ENCODE measurements at places on chromosomes 2 and 18.

- DNase-seq, result no peak
These were observed 339.0 kb upstream of the ETAA1 start for GRCh38 chr2:67057901-67058703.

DNA sequence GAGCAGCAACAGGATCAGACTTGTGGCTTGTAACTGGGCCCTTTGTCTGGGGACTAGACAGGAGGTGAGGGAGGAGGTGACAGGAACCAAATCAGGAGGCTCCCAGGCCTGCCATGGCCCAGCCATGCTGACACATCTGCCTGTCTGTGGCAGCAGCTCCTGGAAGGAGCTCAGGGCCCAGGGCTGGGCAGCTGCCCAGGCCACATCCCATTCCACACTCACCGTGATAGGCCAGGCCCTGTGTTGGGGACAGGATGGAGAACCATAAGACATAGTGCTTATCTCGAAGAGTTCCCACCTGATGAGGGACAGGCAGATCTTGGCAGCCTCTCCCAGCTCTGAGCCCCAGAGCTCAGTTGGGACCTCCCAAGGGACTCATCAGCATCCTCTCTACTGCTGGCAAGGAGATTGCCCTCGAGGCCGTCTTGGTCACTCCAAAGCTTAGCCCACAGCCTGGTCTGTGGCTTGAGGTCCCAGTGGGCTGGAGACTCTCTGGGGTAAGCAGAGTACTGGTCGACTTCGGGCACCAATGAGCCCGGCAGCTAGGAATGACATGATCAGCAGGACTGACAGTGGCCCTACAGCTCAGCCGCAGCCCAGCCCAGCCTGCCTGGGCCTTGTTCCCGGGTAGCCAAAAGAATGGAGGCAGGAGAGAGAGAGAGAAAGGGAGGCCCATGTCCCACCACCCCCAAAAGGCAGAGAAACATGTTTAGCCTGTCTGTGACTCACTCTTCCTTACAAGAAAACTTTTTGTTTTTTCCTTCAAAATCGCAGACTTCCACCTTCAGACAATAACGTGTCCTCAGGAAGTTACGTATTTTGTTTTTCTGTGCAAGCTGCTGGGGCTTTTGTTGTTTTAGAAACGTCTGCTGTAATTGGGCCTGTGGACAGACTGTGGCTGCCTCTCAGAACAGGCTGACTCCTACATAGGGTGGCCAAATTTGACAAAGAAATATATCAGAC, 82.1 kb downstream of the HS1BP3 start:
- no peak for DNase-seq

DNA sequence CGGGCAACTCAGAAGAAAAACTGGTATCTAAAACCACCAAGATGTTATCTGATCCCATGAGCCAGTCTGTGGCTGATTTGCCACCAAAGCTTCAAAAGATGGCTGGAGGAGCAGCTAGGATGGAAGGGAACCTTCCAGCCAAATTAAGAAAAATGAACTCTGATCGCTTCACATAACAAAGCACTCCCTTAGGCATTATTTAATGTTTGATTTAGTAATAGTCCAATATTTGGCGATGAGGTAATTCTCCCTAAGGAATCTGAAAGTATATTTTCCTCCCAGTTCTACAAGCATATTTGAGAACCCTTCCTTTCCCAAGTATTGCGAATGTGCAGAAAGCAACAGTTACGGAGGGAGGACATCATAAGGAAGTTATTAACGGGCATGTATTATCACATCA, 156.6 kb downstream of the KCNJ3 start:
- no peak for DNase-seq

- no peak for DNase-seq
These were observed 246.3 kb downstream of the SUCLG1 start for GRCh38 chr2:84212611-84213314.

DNA sequence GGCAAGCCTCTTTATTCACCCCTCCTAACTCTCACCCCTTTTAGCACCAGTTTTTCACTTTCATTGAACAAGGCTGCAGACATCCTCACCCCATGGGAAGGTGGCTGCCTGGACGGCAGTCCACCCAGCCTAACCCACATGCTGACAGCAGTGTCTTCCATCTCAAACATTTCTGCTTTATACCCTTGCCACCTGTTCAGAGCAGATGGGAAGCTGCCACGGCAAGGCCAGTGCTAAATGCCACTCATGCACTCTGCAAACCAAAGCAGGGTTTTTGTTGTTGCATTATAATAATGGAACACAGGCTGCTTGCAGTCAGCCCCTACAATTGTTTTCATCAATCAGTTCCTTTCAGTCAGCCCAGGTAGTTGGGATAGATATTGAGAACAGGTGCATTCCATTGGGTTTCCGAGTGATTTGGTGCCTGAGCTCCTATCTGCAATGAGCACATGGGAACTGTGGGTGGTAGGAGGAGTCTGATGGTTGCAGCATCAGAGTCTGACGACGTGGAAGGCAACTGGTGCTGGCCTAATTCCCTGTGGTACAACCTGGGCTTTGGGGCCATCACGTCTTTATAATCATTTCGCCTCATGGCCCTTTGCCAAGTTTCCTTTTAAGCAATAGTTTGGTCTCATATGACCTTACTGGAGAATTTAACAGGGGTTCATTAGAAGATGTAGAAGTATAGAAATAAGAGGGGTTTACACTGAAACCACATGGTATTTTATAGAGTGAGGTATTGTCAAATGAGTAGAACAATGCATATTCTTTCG, 252.5 kb upstream of the SP5 start:
- DNase-seq, result no peak

DNA sequence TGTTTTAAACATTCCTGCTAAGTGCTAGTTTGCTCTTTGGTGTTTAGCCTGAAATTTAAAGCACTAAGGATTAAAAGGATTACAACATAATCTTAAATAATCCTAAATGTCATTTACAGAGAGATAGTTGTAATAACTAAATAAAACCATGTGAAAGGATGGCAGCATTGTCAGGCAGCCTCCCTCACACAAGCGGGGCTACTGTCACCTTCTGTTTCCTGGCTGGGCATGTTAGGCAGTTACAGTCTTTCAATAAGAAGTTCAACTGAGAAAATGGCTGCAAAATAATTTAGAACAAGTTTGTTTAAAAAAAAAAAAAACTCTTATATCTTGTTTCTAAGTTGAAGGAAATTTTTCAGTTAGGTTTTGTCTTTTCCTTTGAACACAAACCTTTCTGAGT, 124.9 kb downstream of the ARHGAP15 start:
- peak; percentile 52 for DNase-seq

GRCh38 chr18:24514439-24514838, 54.0 kb downstream of the HRH4 start:
- DNase-seq, result no peak

DNA sequence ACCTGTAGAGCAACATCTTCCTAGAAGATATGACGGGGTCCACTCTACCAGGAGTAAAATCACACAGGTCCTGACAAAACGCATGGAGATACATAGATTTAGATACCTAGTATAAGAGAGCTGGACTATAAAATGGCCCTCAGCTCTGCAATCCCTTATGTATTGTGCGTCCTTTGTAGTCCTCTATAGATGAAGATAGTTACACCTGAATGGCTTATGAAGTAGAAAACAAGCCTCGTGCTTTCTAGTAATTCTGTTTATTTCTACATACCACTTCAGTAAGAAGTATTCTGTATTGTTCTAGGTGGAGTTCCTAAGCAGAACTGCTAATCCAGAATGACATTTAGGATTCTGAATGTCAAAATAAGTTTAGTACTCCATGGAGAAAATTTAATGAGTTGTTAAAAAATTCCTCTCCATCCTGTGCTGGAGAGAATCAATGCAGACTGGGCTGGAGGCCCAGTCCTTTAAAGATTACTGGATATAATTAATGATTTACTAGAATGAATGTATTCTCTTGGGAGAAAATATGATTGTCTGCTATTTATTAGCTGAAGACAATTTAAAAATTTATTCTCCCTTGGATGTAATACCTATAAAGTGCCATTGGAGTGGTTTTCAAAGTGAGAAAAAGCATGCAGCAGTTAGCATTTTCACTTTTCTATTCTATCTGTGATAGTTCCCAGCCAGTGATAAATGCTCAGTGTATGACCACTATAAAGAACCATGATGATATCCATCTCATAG, 147.3 kb upstream of the UNC80 start:
- DNase-seq, result no peak

- DNase-seq, result no peak
These were observed 22.7 kb upstream of the GULP1 start for GRCh38 chr2:188269004-188269403.

- no peak for DNase-seq
These were observed at the start of gene TTN for GRCh38 chr2:178807227-178808008. TTN (minus strand) TSS chr2:178807423; CDS start chr2:178804642, 2,781 bp downstream.

DNA sequence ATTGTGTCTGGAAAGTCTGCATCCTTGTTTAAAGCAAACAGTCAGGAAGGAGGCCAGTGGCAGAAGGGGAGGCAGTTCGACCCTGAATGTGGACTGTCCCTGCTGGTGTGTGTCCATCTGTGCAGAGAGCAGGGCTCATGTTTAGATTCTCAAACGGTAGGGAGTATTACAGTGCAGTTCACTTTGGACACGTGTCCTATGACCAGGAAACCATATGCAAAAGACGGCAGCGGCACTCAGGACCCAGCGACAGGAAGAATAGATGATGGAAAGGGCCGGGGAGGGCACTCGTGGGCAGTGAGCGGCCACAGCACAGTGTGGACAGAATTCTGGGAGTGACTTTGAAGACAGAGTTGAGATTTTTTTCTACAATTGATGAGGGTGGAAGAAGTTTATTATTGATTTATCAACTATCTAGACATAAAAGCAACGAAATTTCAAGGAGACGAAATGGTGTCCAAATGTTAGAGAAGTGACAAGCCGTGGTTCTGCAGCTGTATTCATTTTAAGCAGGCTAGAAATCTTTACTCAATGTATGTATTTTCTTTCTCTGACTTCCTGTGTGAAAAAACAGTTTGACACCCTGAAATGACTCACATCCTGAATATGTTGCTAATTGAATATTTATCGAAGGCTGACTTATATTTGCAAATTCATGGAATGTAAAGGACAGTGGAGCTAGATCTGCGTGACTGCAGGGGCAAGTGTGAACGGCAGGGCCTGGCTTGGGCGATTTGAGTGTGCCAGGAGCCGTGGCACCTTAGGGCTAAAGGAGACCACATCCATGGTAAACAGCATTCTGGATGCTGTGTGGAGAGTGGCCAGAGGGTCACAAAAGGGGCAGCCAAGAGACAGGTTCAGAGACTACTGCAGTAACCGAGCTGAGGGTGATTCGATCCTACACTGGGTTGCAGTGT, 214.2 kb downstream of the PTGR3 start:
- peak; percentile 4 for DNase-seq

GRCh38 chr2:71629771-71630453, 176.6 kb downstream of the DYSF start:
- DNase-seq, result no peak

- no peak for DNase-seq
These were observed 250.5 kb downstream of the SLC8A1 start for GRCh38 chr2:40201425-40201824.

Data from CD8-positive, alpha-beta memory T cell (primary cell).